ENCODE measurements at places on chromosomes 1 and 21. TPM values are rescaled to one million over a fixed set of nuclear protein-coding genes. Genes with fewer than 3 reads are reported as not detected.

DNA sequence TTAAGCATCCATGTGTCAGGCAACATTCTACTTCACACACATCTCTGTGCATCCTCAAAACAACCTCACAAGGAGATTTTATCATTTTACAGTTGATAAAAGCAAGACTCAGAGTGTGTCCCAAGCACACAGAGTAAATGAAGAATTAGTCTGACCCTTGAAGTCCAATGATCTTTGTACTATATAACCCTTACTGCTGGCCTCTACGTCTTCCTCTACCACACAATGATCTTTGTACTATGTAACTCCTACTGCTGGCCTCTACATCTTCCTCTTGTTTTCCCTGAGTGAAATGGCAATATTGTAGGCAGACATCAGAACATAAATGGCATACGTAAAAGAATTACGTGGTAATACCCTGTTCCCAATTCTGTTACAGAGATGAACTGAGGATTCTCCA lies 55.3 kb downstream of the AHCTF1 start:
- no peak overlapping the region for H3K27ac ChIP-seq
- H3K4me3 ChIP-seq, result no peak overlapping the region
- peaks cover 86% of the 10 kb centered on the region for H3K36me3 ChIP-seq

- H3K4me3 ChIP-seq, result no peak overlapping the region
- peak; percentile 82 for DNase-seq
- peaks cover 18% of the 10 kb centered on the region for H3K4me1 ChIP-seq
- no peak overlapping the region for H3K27ac ChIP-seq
- no peaks in the 10 kb centered on the region for H3K36me3 ChIP-seq
Measured at GRCh38 chr1:203934027-203934426, 72.6 kb downstream of the SNRPE start.

Gene MT1HL1
- total RNA-seq, result not detected

Gene MXRA8
- not detected for total RNA-seq

GRCh38 chr1:71343686-71344416 lies 263.0 kb upstream of the ZRANB2 start:
- H3K4me3 ChIP-seq, result no peak overlapping the region
- no peak for DNase-seq
- no peaks in the 10 kb centered on the region for H3K36me3 ChIP-seq
- no peaks in the 10 kb centered on the region for H3K4me1 ChIP-seq
- no peak overlapping the region for H3K27ac ChIP-seq

- DNase-seq, result peak; percentile 8
- no peaks in the 10 kb centered on the region for H3K27me3 ChIP-seq
- no peak overlapping the region for H3K4me3 ChIP-seq
- no peaks in the 10 kb centered on the region for H3K36me3 ChIP-seq
Measured at GRCh38 chr1:187070076-187070475, 241.3 kb downstream of the PLA2G4A start.

Gene TAS1R1
- total RNA-seq, result not detected

Gene PLPPR5
- total RNA-seq, result not detected

Gene KRTAP19-3
- total RNA-seq, result not detected

Gene KIF1B
- 34.2 TPM for total RNA-seq

- peaks cover 6% of the 10 kb centered on the region for H3K4me1 ChIP-seq
- peak overlapping the region; percentile 40 for H3K4me3 ChIP-seq
- no peak for DNase-seq
- H3K27me3 ChIP-seq, result no peaks in the 10 kb centered on the region
- H3K36me3 ChIP-seq, result peaks cover 28% of the 10 kb centered on the region
Measured at GRCh38 chr1:78009276-78009675, 4.5 kb downstream of the DNAJB4 start.

Gene E2F2
- total RNA-seq, result 0.89 TPM

Gene CNIH4
- 190 TPM for total RNA-seq

- H3K36me3 ChIP-seq, result no peaks in the 10 kb centered on the region
- no peak for DNase-seq
- no peak overlapping the region for H3K27ac ChIP-seq
- H3K4me1 ChIP-seq, result no peaks in the 10 kb centered on the region
- peaks cover 11% of the 10 kb centered on the region for H3K27me3 ChIP-seq
Measured at GRCh38 chr1:48591181-48591580, 119.2 kb upstream of the SPATA6 start.

GRCh38 chr1:46692811-46693770 lies 21.4 kb downstream of the TEX38 start:
- H3K36me3 ChIP-seq, result peaks cover 86% of the 10 kb centered on the region
- no peaks in the 10 kb centered on the region for H3K4me1 ChIP-seq
- no peak overlapping the region for H3K4me3 ChIP-seq
- no peaks in the 10 kb centered on the region for H3K27me3 ChIP-seq

Gene GLIS1
- 1.4 TPM for total RNA-seq

Gene DCLRE1B
- 8.1 TPM for total RNA-seq

- H3K36me3 ChIP-seq, result no peaks in the 10 kb centered on the region
- H3K27ac ChIP-seq, result no peak overlapping the region
- DNase-seq, result peak; percentile 34
- no peaks in the 10 kb centered on the region for H3K4me1 ChIP-seq
- no peak overlapping the region for H3K4me3 ChIP-seq
- no peaks in the 10 kb centered on the region for H3K27me3 ChIP-seq
Measured at GRCh38 chr1:24910751-24911650, 19.1 kb downstream of the RUNX3 start.

- H3K36me3 ChIP-seq, result peaks cover 68% of the 10 kb centered on the region
- no peak for DNase-seq
- no peaks in the 10 kb centered on the region for H3K4me1 ChIP-seq
Measured at GRCh38 chr21:15894596-15894995, 164.8 kb downstream of the USP25 start.

- no peaks in the 10 kb centered on the region for H3K27me3 ChIP-seq
- no peak overlapping the region for H3K4me3 ChIP-seq
- no peak for DNase-seq
- no peaks in the 10 kb centered on the region for H3K36me3 ChIP-seq
Measured at GRCh38 chr21:36694031-36694515, 4.8 kb upstream of the SIM2 start.

- H3K27ac ChIP-seq, result peak overlapping the region; percentile 8
- no peak overlapping the region for H3K4me3 ChIP-seq
- DNase-seq, result no peak
- peaks cover 19% of the 10 kb centered on the region for H3K4me1 ChIP-seq
- H3K27me3 ChIP-seq, result no peaks in the 10 kb centered on the region
Measured at GRCh38 chr1:56073614-56074006, 505.8 kb downstream of the PLPP3 start.

Gene KCNJ6
- 0.28 TPM for total RNA-seq

- H3K36me3 ChIP-seq, result no peaks in the 10 kb centered on the region
- H3K27ac ChIP-seq, result no peak overlapping the region
- peaks cover 25% of the 10 kb centered on the region for H3K4me1 ChIP-seq
- DNase-seq, result peak; percentile 22
- no peak overlapping the region for H3K4me3 ChIP-seq
Measured at GRCh38 chr1:224736619-224737352, 120.7 kb downstream of the CNIH3 start.

Gene ASAP3
- 11.1 TPM for total RNA-seq

- peak overlapping the region; percentile 73 for H3K27ac ChIP-seq
- no peak for DNase-seq
- peaks cover 11% of the 10 kb centered on the region for H3K36me3 ChIP-seq
- H3K27me3 ChIP-seq, result no peaks in the 10 kb centered on the region
- peak overlapping the region; percentile 82 for H3K4me3 ChIP-seq
Measured at GRCh38 chr1:231418101-231418740, 3.9 kb downstream of the EGLN1 start.

Gene SLC6A17
- total RNA-seq, result not detected
